Skin of body (tissue), 3 donors: ENCODE measurements at places on chromosomes 2 and 18. TPM values are rescaled to one million over a fixed set of nuclear protein-coding genes. Genes with fewer than 3 reads are reported as not detected.

Gene CDK5R2
- total RNA-seq, result not detected

Gene GNAL
- total RNA-seq, result 4.1 TPM

Gene ANKRD23
- 7.2 TPM for total RNA-seq

Gene ANKRD53
- 2.1 TPM for total RNA-seq

Gene KYNU
- total RNA-seq, result 3.2 TPM

Gene PIGN
- total RNA-seq, result 50.1 TPM

Gene CREB1
- 47.4 TPM for total RNA-seq

Gene MORN2
- 12.5 TPM for total RNA-seq

Gene UGT1A6
- total RNA-seq, result 3.0 TPM

Gene SLC5A7
- total RNA-seq, result 0.10 TPM

Gene ELOA2
- total RNA-seq, result not detected

Gene METTL4
- 11.3 TPM for total RNA-seq

Gene PLGLB2
- total RNA-seq, result 2.2 TPM

Gene PAPOLG
- total RNA-seq, result 19.0 TPM

Gene RPRM
- total RNA-seq, result 3.2 TPM

Gene SNTG2
- total RNA-seq, result 5.2 TPM

Gene CHMP1B
- 44.3 TPM for total RNA-seq

Gene LPIN2
- 21.7 TPM for total RNA-seq

Gene SLC4A5
- total RNA-seq, result 2.1 TPM

Gene PROKR1
- total RNA-seq, result 0.10 TPM

Gene ANO7
- total RNA-seq, result 0.79 TPM
